Kidney tubule cell (primary cell): ENCODE measurements at places on chromosomes 16 and 17.

GRCh38 chr16:81185416-81185815 is 53.1 kb upstream of the BCO1 start:
- no peak for DNase-seq

DNA sequence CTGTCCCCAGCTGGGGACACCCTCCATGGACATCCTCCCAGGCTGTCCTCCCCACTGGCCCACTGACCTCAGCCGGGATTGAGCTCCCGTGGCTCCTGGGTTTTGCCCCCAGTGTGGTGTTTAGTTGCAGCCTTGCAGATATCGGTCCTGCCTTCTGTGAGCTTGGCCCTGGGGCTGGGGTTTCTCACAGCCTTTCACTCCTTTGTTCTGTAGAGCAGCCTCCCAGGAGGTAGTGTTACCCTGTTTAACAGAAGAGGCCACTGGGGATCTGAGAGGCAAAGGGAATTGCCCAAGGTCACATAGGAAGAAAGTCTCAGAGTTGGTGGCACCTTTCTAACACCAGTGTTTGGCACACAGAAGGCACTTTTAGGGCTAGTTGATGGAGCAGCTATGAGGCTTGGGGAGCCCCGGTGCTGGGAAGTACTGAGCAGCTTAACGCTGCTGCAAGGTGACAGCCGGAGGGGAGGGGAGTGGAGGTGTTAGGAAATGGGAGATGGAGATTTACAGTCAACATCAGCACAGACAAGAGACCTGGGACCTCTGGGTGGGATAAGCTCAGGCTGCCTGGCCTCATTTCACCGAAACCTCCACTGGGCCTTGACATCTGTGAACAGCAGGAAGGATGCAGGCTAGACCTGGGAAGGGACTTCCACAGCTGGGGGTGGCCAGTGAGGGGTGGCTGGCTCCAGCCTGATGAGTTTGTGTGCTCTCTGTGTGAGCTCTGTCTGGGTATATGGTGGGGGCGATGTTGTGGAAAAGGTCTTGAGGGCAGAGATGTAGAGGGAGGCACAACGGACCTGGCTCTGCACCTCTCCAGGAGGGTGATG is 26.1 kb downstream of the CACNA1G start:
- DNase-seq = no peak

DNA sequence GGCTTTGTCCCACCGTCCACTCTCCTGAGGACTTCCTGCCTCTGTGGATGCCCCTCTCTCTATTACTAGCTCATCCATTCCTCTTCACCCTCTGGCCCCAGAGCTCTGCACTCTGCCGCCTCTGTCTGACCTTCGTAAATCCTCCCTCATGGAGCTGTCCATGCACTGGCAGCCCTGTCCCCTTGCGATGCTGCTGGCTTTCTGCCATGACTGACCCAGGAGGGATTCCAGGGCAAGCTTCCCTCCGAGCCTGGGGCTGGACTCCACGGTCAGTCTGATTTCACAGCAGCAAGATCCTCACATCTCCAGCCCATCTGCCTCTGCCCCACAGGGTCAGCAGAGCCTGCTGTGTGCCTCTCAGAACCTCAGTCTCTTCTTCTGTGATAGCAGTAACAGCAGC is 4.7 kb downstream of the CBFA2T3 start:
- DNase-seq = no peak

DNA sequence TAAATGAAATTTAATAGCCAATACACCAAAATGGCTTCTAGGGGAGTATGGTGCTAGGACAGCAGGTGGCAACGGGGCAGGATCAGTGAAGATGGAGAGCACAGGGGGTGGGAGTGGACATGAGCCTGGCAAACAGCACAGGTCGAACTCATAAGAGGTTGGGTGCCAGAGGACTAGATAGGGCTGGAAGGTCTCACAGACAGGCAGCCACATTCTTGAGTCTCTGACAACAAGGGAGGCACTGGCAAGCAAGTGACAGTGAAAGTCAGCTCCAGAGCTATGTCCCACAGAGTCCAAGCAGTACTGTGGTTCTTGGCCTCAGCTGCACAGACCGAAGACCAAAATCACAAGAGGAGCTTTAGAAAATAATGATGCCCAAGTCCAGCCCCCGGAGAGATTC is 61.2 kb downstream of the USP31 start:
- DNase-seq = no peak

- no peak for DNase-seq
Measured at GRCh38 chr17:57464191-57464864, 208.0 kb downstream of the MSI2 start.

DNA sequence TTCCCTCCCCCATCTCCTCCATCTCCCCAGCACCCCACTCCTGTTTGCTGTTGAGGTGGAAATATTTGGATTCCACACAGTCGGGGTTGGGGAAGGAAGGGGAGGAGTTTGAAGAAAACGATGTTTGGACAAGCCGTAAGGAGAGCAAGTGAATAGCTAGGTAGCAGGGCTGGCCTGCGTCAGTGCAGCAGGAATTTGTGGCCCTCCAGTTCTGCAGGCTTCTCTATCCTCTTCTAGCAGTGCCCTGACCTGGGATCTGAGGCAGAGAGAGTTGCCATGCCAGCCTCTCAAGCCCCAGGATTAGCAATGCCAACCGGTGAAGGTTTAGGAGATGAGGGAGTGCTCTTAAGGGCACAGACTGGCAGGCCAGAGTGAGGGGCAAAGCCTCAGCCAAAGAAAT is 12.5 kb downstream of the TLCD2 start:
- no peak for DNase-seq

DNA sequence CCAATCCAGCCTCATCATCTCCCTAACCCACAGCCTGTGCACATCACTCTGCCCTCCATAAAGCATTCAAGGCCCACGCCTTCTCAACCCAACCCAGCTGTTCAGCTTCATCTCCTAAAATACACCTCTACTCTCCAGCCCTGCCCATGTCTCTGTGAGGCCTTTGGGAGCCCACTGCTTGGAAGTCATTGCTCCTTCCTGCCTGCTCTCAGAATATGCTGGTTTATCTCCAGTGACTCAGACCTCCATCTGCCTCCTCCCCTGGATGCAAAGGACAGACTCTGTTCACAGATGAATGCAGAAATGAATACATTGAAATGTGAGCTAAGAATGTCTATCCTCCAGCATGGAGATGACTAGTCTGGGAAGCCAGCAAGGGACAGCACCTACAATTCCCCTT is 19.0 kb downstream of the KCNG4 start:
- peak; percentile 64 for DNase-seq

- DNase-seq = no peak
Measured at GRCh38 chr17:40346765-40347158, 17.8 kb downstream of the GJD3 start.

DNA sequence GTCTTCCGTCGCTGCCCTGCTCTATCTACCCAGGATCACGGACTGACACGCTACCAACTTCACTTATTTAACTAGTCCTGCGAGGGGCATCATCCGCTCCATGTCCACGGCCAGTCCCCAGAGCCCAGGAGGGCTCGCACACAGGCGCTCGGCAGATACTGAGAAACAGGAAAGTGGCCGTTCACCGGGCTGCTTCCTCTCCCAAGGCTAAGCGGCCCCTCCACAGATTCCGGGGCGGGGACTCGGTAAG is 388 bp downstream of the OXLD1 start:
- DNase-seq = no peak

GRCh38 chr16:65743558-65743957 is 621.7 kb upstream of the CDH11 start:
- no peak for DNase-seq

- DNase-seq = peak; percentile 90
Measured at GRCh38 chr17:71409712-71410111, 711.1 kb upstream of the SOX9 start.

DNA sequence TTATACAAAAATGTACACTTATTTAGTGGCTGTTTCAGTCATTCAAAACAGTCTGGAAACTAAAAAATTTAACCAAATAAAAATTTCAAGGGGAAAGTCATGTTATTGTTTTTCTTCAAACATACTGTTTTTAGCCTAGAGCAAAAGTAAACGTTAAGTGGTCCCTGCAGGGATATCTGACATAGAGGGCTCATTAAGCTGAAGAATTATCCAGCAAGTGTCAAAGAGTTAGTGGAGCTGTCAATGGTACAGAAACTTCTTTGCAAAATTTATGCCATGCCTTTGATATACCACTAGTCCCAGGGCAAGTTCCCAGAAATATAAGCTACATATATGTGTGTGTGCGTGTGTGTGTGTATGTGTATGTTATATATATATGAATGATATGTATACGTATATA is 894.2 kb downstream of the KCNJ2 start:
- no peak for DNase-seq

DNA sequence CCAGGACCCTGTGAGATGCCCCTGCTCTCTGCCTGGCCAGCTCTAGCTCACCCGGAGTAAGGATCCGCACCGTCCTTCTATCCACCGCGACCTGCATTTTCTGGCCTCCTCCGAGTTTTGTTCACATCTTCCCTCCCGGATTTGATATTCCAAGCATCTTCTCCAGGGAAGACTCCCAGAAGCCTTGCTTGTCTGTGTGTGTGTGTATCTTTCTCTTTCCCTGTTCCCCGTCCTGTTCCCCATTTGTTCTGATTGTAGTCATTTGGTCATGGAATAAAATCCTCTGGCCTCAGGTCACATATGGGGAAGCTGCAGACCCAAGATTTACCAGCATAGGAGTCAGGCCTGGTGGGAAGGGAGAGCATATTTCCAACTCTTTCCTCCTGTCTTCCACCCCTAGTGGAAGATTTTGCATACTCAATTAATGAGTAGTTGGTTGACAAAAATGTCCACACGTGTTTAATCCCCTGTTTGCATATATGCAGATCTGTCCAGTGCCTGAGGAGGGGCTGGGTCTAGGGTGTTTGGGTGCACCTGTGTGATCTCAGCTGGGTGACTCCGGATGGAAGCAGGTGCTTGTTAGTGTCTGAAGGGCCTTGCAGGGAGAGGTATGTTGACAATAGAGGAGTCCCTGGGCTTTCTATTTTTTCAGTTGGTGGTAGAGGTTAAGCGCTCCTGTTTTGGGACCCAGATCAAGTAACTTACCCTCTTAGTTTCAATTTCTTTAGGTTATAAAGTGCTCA is 1.9 kb downstream of the PRAC1 start:
- no peak for DNase-seq

DNA sequence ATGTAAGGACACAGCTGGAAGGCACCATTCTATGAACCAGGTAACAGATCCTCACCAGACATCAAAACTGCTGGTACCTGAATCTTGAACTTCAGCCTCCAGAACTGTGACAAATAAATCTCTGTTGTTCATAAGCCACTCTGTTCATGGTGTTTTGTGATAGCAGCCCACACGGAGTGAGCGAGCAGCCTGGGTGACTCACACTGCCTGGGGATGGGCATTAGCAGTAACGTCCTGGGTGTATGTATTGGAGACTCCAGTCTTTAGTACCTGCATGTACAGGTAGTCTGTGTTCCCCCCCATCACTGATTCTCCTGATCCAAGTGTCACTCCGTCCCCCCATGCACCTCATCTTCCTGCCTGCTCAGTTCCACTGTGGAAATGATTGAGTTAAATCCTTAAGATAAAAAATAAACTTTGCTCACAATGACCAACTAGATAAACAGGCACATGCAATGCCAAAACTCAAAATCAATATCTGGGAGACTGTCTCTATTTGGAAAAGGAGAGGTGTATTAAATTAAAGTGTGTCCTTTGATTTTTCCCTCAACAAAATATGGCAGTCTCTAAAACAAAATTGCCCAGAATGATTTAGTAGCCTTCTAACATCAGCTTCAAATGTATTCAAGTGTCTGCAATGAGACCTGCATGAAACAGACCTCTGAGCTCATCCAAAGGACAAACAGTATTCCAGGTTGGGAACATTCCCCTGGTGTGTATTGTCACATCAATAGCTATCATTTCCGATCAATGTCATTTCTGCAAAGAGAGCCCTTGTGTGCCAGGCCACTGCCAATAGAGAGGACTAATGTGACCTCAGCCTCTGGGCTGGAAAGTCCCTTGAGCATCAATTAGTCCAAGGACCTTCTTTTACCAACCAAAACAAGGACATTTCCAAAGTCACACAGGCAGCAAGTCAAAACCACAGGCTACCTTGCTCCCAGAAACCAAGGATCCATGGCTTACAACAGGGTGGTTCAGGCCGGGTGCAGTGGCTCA is 12.2 kb upstream of the VAT1L start:
- peak; percentile 18 for DNase-seq

DNA sequence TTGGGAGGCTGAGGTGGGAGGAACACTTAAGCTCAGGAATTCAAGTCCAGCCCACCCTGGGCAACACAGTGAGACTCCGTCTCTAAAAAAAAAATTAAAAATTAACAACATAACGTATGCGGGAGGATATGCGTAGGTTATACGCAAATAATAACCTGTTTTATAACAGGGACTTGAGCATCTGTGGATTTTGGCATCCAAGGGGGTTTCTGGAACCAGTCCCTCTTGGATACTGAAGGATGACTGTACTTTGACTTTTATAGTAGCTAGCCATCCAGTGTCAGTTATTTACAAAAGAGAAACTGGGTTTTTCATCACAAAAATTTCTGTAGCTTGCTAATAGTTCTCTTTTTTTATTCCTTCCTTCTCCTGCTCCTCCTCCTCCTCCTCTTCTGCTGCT is 64.5 kb downstream of the TNRC6C start:
- no peak for DNase-seq

DNA sequence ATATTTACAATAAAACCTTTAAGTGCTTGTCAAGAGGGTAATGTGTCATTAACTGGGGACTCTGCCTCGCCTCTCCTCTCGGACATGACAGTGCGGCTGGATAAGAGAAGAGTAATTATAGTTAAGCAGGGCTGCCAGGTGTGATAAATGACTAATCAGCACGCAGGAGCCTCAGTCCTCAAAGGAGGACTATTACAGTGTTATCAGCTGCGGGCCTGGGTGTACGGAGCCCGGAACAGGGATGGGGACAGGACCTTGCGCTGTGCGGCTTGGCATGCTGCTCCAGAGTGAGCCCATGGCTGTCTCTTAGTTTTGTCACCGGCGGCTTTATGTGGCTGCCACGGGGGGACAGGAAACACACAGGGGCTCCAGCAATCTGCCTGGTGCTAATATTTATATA is 607.2 kb downstream of the MAF start:
- DNase-seq = no peak

DNA sequence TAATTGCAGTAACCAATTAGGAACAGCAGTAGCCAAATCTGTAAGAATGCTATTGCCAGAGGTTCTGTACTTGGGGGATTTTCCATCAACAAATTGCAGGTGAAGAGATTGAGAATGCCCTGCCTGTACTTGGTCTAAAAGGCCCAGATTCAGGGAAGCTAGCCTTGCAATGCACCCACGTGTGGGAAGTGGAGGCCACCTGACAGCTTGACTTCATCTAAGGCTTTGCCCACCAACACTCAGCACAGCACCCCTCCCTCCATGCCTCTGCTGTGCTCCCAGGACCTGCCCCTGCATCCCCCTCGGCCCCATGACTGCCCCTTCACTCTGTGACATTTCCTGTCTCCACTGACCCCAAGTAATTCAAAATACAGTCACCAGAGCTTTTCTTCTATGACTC is 79.1 kb upstream of the CDH5 start:
- no peak for DNase-seq

GRCh38 chr17:42276359-42276608 is at the start of gene STAT5B:
TSS of gene STAT5B (minus strand) at chr17:42276391. CDS start at chr17:42232127, 44,264 bp downstream.
- DNase-seq = peak; percentile 73

DNA sequence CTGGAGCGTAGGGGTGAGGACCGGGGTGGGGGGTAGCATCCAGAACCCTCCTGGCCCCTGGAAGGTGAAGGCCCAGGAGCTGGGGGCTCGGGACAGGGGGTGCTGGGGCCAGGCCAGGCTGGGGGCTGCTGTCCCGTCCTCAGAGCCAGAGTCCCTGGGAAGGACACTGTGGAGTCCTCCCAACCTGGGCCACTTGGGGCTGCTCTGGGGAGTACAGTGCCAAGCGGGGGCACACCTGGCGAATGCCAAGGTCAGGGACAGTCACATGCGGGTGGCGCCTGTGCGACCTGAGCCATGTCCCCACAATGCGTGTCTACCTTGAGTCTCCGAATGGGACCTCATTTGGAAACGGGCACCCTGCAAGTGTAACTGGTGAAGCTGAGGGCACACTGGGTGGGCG is 1.2 kb upstream of the PERCC1 start:
- no peak for DNase-seq
